ENCODE measurements at places on chromosomes 3 and 15.
A peak's percentile ranks its signal among the peaks of the same experiment; 100 is the strongest.

- DNase-seq, result no peak
Measured at GRCh38 chr3:36362973-36363372, 17.3 kb upstream of the STAC start.

GRCh38 chr3:197417911-197418618, 119.7 kb upstream of the DLG1 start:
- no peak for DNase-seq

DNA sequence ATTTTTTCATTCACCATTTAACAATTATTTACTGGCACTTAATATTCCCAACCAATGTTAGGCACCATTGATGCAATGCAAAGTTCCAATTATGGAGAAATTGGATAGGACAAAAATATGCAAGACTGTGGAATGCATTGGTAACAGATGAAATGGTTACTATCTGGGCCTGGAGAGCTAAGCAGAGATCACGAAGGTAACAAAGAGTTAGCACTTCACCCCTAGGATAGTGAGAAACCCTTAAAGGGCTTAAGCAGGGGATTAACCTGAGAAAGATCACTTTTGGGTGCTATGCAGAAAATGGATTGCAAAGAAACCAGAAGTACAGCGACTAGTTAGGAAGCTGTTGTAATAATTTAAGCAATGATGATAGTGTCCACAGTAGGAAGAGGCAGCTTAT, 129.6 kb upstream of the GPR149 start:
- no peak for DNase-seq

DNA sequence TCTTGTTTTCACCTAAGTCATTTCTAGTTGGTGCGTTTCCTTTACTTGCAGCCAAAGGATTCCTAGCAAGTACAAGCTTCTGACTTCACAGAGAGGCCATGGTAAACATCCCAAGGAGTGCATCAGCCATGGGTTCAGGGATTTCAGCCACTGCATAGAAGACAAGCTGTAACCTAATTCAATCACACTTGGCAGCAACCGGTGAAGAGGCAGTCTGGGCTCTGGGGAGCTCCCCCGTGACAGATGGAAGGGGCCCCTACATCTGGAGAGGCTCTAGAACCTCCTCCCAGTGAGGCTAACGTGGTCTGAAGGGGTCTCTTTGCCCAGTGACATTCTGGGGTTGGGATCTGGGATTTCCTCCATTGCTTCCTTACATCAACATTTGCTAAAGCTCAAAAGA, 8.4 kb upstream of the SNRPA1 start:
- no peak for DNase-seq

GRCh38 chr3:5197470-5198312, 10.2 kb downstream of the EDEM1 start:
- DNase-seq, result peak; percentile 74

- DNase-seq, result peak; percentile 41
Measured at GRCh38 chr3:32340039-32340438, 51.6 kb upstream of the CMTM7 start.
